NCI-H187 (cell line): ENCODE measurements at places on chromosomes 13 and 19.

DNA sequence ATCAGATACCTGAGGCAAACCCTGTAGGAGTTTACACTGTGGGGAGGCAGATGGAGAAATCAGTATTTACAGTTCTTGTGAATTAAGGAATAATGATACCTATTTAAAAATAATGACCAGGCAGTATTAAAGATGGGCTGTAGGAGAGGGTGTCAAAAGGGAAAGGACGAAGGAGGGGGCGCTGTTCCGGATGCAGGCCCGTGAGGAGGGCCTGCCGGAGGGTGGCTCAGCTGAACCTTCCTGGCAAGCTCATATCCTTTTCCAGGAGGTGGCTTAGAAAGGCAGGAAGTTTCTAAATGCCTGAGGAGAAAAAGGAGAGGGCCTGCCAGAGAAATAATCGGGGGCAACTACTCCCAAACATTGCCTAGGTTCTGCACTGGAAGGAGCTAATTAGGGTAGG lies 46.6 kb downstream of the MBNL2 start:
- DNase-seq = no peak

GRCh38 chr13:32124743-32125142 lies 93.2 kb downstream of the FRY start:
- no peak for DNase-seq

DNA sequence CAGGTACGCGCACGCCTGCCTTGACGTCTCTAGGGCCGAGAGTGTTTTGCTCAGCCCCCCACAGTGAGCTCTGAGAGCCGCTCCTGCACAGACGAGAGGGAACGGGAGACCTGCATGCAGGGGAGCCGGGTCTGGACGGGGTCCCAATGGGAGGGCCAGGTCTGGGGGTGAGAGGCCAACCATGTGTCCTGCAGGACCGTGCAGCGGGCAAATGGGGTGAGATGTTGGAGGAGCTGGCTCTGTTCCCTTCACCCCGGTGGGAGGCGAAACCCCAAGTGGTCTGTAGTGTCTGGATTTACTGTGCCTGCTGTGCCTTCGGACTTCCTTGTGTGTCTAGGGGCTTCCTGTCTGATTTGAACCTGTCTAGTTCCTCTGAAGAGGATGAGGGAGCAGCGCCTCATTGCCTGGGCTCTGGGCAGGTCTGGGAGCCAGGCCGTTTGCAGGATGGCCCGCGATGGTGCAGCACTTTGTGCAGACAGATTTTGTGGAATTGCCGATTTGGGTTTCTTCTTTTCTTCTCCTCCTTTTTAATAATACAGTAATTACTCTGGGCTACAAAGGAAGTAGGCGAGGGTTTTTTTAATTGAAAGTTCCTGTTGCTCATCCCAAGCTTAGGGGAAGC lies 2.1 kb downstream of the CSNK1G2 start:
- no peak for DNase-seq

DNA sequence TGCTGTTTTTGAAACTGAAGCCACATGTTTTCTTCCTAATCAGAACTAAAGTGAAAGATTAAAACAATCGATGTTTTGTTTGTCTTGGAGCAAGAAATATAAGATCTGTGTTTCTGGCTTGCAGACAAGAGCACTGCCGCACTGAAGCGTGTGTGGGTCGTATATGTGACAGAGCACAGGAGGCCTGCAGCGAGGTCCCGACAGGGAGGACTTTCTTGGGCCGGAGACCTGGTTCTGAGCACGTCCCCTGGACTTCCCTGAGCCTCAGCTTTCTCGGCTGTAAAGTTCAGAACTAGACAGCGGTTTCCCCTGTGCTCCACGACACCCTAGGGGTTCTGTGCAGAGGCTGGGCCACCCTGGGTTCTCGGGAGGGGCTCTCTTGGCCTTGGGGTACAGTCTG lies 60.5 kb downstream of the GADD45B start:
- DNase-seq = no peak

GRCh38 chr13:114065926-114066774 lies 66.3 kb downstream of the RASA3 start:
- no peak for DNase-seq

DNA sequence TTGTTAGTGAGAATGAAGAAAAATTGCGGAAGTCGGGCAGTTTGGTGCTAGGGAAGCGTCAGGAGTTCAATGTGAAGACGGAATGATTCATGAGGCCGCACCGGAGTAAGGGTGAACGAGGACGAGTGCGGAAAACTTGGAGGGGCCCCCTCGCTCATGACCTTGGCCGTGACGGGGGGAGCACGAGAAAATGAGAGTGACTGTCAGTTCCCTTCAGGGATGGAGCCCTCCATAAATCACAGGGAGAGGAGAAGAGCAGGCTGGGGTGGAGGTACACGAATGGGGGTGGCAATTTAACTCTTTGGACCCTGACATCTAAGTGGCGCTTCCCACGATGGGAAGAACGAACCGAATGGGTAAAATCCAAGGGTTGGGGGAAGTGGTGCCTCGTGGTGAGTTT lies 486.4 kb downstream of the TSHZ3 start:
- DNase-seq = no peak

- DNase-seq = no peak
Measured at GRCh38 chr13:64688893-64689677, 2541.1 kb downstream of the PCDH9 start.

GRCh38 chr19:46736531-46737297 lies 9.1 kb upstream of the FKRP start:
- no peak for DNase-seq

DNA sequence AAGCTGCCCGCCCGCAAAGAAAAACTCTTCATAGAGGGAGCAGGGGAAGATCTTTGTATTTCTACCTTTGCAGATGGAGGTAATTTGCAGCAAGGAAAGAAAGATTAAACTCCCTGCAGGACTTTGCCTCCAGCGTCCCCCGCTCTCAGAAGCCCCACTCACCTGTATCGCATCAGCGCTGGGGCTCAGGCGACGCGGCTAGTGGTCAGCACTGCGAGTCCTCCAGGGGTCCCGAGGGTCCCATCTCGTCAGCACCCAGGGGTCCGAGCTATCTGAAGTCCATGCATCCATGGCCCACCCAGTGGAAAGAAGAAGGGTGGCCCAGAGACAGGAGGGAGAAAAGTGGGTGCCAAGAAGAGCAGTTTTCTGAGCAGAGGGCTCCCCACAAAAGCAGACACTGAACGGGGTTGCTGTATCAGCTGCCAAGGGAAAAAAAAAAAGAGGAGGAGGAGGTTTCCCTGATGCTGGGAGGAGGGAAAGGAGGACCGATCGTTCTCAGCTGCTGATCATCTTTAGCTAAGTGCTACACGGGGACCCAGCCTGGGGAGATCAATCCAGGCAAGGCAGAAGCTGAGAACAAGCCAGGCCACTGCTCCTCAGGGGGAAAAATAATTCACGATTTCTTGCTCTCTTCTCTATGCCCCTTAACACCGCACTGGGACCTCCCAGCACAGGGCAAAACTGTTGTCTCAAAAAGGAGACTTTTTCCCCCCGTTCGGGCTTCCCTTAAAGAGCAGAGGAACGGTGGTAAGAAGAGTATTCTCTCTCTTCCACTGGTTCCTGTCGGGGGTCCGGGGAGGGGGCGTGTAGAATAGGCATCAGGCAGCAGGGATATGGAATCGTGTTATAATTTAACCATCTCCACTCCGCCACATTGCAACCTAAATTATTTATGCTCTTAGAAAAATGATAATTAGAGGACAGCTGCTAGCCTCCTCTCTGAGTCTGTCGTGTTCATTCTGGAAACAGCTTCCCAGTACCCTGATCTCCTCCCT lies 117.7 kb upstream of the CACNA1A start:
- DNase-seq = no peak

GRCh38 chr13:24500977-24501376 lies 11.6 kb downstream of the PARP4 start:
- no peak for DNase-seq

DNA sequence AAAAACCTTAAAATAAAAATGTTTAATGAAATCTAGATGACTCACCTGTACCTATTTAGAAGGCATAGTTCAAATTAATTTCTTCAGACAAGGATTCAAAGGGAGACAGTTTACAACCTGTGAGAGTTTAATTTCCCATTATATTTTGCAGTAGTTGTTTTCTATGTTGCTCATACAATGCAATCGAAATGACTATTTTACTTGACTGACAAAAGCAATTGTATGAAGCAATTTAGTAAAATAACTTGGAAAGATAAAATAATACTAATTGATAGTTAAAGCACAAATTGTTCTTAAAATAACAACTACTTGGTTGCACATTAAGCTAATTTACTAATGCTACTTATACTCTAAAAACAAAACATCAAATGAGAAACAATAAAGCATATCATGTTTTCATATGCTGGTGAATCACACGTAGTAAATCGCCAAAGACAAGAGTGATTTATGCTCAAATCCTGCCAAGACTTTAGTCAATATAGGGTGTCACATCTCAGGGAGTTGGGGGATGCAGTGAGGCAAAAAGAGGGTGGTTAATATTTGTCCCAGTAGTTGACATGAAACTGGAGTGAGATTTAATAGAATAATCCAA lies 6.4 kb downstream of the DACH1 start:
- DNase-seq = no peak

DNA sequence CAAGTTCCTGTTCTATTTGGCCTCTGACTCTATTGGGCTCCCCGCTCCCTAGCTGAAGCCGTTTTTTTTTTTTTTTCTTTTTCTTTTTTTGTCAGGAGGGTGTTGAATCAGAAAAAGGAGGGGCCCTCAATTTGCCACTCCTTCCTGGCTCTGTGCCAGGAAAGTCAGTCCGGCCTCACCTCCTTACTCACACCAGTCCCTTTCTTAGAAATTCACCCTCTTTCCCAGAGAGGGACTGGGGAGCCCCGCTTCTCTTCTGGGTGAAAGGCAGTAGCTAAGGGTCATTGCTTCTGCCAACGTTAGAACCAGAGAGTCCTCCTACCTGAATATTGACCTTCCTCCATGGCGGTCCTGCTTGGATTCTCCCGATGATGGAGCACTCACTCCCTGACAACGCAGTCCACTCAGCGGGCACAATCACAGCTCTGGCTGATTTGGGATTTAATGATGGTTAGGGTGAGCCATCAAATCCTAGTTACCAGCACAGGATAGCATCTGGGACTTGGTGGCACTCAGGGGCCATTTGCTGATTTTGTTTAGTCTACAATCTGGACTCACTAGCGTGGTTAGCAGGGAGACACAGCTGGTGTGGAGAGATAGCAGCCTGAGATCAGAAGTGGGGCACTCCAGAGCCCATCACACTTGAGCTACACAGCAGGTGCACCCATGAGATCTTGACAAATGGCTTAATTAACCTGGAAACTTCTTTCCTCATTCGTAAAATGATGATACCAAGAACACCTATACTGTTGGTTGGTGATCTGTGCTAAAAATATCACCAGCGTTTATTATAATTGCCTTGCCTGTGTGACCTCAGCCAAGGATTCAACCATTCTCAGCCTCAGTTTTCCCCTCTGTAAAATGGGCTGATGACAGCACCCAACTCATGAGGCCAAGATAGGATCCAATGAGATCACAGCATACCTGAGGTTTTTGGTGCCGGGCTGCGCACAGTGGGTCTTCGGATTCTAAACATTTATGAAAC lies 2.2 kb downstream of the FCER2 start:
- DNase-seq = no peak

DNA sequence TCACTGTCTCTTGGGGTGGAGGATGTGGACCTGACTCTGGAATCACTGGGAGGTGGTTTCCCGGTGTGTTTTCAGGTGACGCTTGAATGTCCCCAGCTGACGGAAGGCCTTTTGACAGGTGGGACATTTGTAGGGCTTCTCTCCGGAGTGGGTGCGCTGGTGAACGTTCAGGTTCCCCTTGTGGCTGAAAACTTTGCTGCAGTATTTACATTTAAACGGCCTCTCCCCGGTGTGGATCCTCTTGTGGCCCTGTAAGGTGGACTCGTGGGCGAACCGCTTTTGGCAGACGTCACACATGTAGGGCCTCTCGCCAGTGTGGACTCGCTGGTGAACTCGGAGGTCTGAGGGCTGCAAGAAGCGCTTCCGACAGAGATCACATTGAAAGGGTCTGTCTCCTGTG lies 7.8 kb downstream of the ZSCAN5B start:
- no peak for DNase-seq

GRCh38 chr13:26629260-26629825 lies 71.9 kb downstream of the WASF3 start:
- no peak for DNase-seq

- DNase-seq = no peak
Measured at GRCh38 chr13:40181203-40181845, 485.1 kb downstream of the FOXO1 start.
